ENCODE measurements at places on chromosomes 3 and 15. TPM values are rescaled to one million over a fixed set of nuclear protein-coding genes. Genes with fewer than 3 reads are reported as not detected.

GRCh38 chr3:122343654-122344053, 18.6 kb downstream of the CSTA start:
- no peak for DNase-seq

DNA sequence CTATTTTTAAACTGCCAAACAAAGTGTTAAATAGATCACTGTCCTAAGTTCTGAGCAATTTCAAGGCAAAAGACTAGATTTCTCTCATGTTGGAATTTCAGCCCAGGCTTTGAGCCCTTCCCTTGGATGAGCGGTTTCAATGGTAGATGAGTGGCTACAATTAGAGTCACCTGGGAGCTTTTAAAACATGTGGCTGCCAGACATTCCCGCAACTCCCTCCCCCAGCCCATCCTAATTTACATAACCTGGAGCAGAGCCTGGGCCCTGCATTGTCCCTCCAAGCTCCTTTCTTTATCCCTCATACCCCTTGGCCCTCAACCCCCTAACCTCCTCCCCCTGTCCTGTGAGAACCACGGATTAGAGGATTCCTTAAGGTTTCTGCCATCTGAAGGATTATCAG, 357.5 kb upstream of the UMPS start:
- DNase-seq = no peak

LTF gene
- 5.7 TPM for total RNA-seq

DNA sequence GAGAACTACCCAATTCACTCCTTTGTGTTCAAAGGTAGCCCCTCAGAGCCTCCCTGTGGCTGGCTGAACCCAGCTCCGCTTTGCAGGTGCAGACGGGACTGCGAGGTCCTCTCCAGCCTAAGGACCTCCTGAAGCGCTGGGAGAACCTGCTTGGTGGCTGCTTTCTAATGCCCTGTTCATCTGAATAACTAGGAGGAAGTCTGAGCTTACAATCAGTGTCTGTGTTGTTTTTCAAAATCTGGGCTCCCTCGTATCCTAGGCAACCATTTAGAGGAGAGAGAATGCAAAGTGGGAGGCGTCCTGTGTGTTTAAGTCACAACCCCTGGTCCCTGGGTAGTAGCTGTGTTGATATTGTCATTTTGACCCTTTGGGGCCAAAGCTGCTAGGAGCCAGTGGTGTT, 99.9 kb downstream of the GABRG3 start:
- no peak for DNase-seq

CFAP92 gene
- 5.6 TPM for total RNA-seq
